DND-41 (cell line): ENCODE measurements at places on chromosomes 5 and 9.

DNA sequence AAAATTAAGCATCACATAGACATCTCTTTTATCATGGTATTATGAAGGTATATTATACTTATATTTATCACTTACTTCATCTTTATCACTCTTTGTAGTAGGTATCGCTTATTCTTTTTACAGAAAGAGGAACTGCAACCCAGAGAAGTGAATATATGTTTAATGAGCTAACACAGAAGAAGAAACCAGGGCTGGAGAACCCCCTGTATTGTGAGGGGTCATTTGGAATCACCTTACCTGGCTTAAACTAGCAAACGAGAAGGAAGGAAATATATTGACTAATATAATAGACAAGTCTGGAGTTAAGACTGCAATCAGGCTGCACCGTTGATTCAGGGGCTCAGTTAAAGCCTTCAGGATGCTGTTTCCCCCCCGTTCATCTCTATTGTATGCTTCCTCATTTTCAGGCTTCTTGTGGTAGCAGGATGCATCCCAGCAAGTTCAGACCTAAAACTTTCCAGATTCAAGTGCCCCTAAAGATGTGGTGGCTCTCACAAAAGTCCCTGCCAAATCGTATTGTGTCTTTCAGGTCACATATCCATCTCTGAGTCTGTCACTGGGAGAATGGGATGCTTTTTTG lies 146.4 kb downstream of the GCNT1 start:
- H3K4me1 ChIP-seq = no peaks in the 10 kb centered on the region
- DNase-seq = no peak
- no peak overlapping the region for H3K27ac ChIP-seq
- H3K4me3 ChIP-seq = no peak overlapping the region
- no peaks in the 10 kb centered on the region for H3K27me3 ChIP-seq

- no peak overlapping the region for H3K27ac ChIP-seq
- H3K4me1 ChIP-seq = no peaks in the 10 kb centered on the region
- H3K36me3 ChIP-seq = no peaks in the 10 kb centered on the region
- H3K4me3 ChIP-seq = no peak overlapping the region
- H3K27me3 ChIP-seq = no peaks in the 10 kb centered on the region
- no peak for DNase-seq
These were observed 23.3 kb upstream of the EEIG1 start for GRCh38 chr9:128003966-128004604.

DNA sequence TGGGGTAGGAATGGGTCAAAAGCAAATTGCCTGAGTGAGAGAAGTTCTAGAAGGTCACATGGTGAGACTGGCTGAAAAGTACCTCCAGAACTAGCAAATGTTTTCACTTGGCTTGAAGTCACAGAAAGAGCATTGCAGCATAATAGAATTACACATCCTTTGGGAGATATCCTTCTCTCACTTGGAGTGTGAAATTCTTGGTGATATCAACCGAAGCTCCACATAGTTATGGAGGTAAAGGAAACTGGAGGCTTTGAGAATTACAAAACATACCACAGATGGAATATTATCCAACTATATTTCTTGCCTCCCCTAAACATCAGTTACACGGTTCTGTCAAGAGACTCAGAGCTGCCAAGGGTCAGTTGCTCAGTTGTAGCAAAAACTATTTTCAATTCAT lies 182.4 kb downstream of the SEMA5A start:
- no peaks in the 10 kb centered on the region for H3K36me3 ChIP-seq
- no peaks in the 10 kb centered on the region for H3K27me3 ChIP-seq
- no peak for DNase-seq
- no peak overlapping the region for H3K27ac ChIP-seq

DNA sequence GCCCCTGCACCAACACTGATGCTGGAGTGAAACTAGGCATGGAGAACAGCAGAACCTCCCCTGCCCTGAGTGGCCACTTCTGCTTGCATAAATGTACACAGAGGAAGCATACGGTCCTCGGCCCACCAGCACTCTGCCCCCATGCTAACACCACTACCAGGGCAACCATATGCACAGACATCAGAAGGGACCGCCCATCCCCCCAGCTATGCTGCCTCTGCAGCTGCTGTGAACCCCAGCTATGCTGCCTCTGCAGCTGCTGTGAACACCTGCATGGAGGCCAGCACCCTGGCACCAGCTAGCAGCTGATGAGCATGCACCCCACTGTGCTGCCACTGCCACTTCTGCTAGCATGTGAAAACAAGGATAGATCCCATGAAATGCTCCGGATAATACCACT lies 250.3 kb downstream of the TUSC1 start:
- H3K36me3 ChIP-seq = no peaks in the 10 kb centered on the region
- H3K27me3 ChIP-seq = no peaks in the 10 kb centered on the region
- DNase-seq = no peak

DNA sequence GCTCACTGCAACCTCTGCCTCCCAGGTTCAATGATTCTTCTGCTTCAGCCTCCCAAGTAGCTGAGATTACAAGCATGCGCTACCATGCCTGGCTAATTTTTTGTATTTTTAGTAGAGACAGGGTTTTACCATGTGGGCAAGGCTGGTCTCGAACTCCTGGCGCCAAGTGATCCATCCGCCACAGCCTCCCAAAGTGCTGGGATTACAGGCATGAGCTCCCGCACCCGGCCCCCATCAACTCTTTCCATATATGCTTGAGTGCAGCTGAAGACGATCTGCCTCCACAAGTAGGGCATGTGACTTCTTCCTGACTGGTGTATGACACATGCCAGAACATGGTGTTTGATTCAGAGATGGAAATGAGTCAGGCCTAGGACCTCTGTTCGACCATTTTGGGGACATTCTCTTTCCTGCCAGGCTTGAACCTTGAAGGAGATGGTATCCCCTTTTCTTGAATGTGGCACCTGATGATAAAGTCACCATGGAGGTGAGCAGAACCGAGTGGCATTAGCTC lies 7.5 kb upstream of the CNOT6 start:
- H3K4me1 ChIP-seq = no peaks in the 10 kb centered on the region
- no peak for DNase-seq
- 0 out of 2 replicates have a peak, but pooled peaks cover 3% of the 10 kb centered on the region for H3K36me3 ChIP-seq
- H3K27me3 ChIP-seq = no peaks in the 10 kb centered on the region

GRCh38 chr5:169527863-169528262 lies 55.7 kb upstream of the SPDL1 start:
- H3K36me3 ChIP-seq = no peaks in the 10 kb centered on the region
- no peak overlapping the region for H3K27ac ChIP-seq
- H3K27me3 ChIP-seq = peaks cover 13% of the 10 kb centered on the region
- H3K4me3 ChIP-seq = no peak overlapping the region

- H3K27me3 ChIP-seq = peaks cover 2% of the 10 kb centered on the region
- no peak overlapping the region for H3K27ac ChIP-seq
- no peak overlapping the region for H3K4me3 ChIP-seq
- no peaks in the 10 kb centered on the region for H3K36me3 ChIP-seq
- DNase-seq = no peak
These were observed 98.6 kb upstream of the EQTN start for GRCh38 chr9:27395484-27395921.

DNA sequence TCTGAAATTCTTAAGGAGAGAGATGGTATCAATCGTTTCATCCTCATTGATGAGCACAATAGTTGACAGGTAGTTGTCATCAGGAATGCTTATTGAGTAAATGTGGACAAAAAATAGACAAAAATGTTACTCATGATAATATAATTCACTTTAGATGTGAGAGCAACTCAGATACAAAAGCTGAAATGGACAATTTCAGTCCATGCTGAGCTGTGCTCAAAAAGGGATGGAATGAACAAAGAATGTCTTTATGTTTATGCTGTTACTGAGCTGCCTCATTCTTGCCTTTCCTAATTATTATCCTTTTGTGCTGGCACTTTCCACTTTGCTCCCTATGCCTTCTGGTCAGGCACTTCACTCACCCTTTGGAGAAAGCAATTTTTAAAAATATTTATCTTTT lies 49.5 kb downstream of the JAKMIP2 start:
- no peaks in the 10 kb centered on the region for H3K36me3 ChIP-seq
- no peak for DNase-seq
- H3K27ac ChIP-seq = no peak overlapping the region
- H3K4me3 ChIP-seq = no peak overlapping the region
- no peaks in the 10 kb centered on the region for H3K27me3 ChIP-seq
- no peaks in the 10 kb centered on the region for H3K4me1 ChIP-seq

GRCh38 chr9:35350827-35351549 lies 138.9 kb upstream of the RUSC2 start:
- H3K27ac ChIP-seq = no peak overlapping the region
- peaks cover 23% of the 10 kb centered on the region for H3K27me3 ChIP-seq
- no peaks in the 10 kb centered on the region for H3K4me1 ChIP-seq
- H3K4me3 ChIP-seq = no peak overlapping the region
- no peak for DNase-seq
- no peaks in the 10 kb centered on the region for H3K36me3 ChIP-seq

DNA sequence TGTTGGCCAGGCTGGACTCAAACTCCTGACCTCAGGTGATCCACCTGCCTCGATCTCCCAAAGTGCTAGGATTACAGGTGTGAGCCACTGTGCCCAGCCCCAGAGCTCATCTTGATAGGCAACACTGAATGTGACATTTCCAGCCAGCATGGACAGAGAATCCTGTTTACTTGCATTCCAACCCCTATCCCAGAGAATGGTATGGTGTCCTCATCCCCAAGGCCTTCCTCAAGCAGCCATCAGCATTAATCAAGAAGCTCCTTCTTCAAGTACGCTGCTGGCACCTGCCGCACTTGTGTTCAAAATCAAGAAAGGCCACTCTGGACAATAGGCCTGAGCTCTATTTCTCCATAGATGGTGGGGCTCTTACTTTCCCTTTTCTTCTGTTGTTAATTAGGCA lies 40.2 kb downstream of the STARD4 start:
- H3K27ac ChIP-seq = no peak overlapping the region
- H3K4me1 ChIP-seq = no peaks in the 10 kb centered on the region
- no peak overlapping the region for H3K4me3 ChIP-seq
- H3K27me3 ChIP-seq = no peaks in the 10 kb centered on the region

GRCh38 chr9:68540712-68541535 lies at the start of gene TMEM252:
TMEM252 (minus strand) TSS chr9:68540883; CDS start chr9:68540814, 69 bp downstream.
- no peak within 1 kb of the TSS for H3K4me3 ChIP-seq
- H3K27ac ChIP-seq = no peak within 1 kb of the TSS
- no peaks in the 10 kb centered on the region for H3K27me3 ChIP-seq
- no peaks in the 10 kb centered on the region for H3K36me3 ChIP-seq
- DNase-seq = no peak
- no peaks in the 10 kb centered on the region for H3K4me1 ChIP-seq

DNA sequence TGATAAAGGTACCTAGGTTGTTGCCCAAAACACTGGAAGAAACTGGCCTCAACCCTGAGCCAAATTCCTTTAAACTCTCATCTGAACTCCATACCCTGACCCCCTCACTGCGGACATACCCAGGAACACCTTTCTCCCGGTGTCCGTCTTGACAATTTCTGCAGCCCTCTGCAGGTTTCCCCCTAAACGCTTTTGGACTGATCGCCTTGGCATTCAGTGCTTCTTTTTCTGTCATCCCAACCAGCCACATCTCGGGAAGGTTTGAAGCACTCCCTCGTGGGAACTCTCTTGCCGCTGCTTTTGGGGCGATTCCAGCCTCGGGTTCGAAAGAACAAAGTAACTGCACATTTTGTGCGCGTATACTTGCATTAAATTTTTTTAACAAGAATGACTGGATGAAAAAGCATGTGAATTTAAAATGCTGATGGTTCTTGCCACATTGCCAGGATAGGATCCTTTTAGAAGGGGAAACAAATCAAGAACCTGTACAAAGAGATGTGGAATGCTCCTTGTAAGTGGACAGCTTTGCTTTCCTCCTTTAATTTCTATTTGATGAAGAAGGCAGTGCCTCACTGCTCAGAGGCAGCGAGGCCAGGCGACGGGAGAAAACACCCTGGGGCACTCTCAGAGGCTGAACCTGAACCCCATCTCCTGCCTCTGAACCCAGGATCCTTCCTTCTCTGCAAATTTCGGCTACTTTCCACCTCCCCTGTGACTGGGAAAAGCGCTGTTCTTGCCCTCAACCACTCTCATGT lies 615 bp downstream of the PSMD5 start:
- peak overlapping the region; percentile 96 for H3K27ac ChIP-seq
- DNase-seq = no peak
- H3K36me3 ChIP-seq = peaks cover 36% of the 10 kb centered on the region
- no peaks in the 10 kb centered on the region for H3K27me3 ChIP-seq
- H3K4me3 ChIP-seq = peak overlapping the region; percentile 63

DNA sequence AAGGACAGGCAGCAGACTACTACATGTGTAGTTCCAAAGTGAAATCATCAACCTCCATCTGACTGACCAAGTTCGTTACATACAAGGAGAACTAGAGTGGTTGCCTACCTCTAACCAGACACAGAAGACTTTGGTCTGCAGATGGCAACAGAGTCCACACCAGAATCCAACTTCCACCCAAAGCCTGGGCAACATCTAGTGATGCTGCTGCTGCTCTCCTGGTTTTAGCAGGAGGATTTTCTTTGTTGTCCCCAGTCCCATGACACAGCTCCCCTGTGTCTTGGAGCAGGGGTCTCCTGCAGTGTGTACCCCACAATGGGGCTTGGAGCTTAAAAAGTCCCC lies 46.4 kb upstream of the APC start:
- DNase-seq = no peak
- no peak overlapping the region for H3K4me3 ChIP-seq
- H3K27me3 ChIP-seq = peaks cover 5% of the 10 kb centered on the region
- H3K36me3 ChIP-seq = no peaks in the 10 kb centered on the region
- peaks cover 11% of the 10 kb centered on the region for H3K4me1 ChIP-seq
- no peak overlapping the region for H3K27ac ChIP-seq

DNA sequence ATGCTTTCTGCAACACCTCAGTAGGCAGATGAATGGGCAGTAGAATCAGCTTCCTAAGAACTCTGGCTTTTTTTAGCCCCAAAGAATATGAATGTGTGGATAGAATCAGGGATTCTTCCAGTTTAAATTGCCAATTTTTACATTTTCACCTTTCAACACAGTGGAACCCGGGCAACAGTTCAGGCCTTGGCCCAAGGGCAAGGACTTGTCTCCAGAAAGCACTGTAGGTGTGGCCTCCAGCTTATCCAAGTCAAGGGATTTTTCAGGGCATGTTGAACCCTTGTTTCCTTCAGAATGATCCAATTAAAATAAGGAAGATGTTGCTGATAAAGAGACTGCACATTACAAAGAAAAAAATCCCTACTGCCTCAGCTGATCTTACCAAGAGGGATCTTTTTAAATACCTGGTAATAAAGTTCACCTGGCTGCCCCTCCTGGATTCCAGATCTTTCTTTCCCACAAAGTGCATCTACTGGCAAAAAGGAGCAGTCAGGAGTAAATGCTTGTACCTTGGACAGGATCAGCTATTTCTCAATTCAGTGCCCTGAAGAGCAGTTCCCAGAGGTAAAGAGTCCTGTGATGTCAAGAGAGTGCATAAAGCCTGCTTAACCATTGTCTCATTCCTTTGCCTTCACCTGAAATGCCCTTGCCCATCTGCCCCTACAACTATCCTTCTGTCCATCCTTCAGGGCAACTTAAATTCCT lies 80.1 kb upstream of the PLPP6 start:
- DNase-seq = no peak
- no peaks in the 10 kb centered on the region for H3K27me3 ChIP-seq
- H3K4me3 ChIP-seq = no peak overlapping the region
- H3K36me3 ChIP-seq = no peaks in the 10 kb centered on the region
- no peaks in the 10 kb centered on the region for H3K4me1 ChIP-seq
